Mesendoderm (in vitro differentiated cells): ENCODE measurements at places on chromosomes 16 and 17.

DNA sequence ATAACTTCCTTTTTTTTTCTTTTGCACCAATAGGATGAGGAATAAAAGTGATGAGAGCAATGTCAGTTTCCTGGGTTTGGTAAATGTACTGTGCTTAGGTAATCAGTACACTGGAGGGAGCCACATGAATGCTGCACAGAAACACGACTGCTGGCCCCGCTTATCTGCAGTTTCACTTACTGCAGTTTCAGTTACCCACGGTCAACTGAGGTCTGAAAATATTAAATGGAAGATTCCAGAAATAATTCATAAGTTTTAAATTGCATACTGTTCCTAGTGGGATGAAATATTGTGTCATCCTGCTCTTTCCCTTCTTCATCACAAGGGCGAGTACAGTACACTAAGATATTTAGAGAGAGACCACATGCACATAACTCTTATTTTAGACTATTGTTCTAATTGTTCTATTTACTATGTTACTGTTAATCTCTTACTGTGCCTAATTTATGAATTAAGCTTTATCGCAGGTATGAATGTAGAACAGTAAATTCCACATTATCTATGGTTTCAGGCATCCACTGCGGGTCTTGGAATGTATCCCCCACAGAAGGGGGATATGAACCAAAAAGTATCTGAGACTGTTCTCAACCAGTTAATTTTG is 6.4 kb upstream of the LGALS3BP start:
- DNase-seq, result no peak

GRCh38 chr17:49101054-49101534 is 31.5 kb upstream of the B4GALNT2 start:
- peak; percentile 55 for DNase-seq

- peak; percentile 65 for DNase-seq
Measured at GRCh38 chr16:19138601-19139000, 24.8 kb downstream of the ITPRIPL2 start.

- no peak for DNase-seq
Measured at GRCh38 chr17:81039854-81040758, 5.2 kb downstream of the BAIAP2 start.

DNA sequence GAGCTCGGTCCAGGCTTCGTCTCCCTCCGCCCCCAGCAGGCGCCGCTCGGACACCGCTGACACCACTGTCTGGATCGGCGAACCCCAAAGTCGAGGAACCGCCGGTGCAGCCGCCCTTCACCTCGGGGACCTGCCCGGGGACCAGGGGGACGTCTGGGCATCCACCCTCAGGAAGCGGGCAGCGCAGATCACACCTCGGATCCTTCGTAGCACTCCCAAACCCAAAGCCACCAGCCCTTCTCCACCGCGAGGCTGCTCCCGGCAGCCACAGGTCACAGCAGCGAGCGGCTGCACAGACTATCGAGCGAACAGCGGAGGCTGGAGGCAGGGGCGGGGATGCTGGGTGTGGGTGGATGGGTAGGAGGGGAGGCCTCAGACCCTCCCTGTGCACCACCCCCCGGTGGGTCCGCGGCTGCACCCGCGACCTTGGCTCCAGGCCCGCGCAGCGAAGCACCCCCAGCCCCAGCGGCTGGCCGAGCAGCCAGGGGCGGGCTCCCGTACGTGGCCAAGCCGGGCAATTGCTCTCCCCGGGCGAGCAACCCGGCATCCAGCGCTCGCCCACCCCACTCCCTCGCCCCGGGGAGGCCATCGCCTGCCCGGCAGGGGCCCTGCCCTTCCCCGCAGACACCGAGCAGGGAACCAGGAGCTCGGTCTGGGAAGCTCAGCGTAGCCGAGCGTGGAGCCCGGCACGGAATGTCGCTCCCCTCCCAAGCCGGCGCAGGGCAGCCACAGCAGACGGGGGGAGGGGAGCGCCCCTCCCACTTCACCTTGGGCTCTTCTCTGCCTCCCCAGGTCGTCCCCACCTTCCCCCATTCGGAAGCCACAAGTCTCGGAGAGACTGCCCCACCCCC is 1.0 kb downstream of the SDK2 start:
- DNase-seq, result peak; percentile 69

DNA sequence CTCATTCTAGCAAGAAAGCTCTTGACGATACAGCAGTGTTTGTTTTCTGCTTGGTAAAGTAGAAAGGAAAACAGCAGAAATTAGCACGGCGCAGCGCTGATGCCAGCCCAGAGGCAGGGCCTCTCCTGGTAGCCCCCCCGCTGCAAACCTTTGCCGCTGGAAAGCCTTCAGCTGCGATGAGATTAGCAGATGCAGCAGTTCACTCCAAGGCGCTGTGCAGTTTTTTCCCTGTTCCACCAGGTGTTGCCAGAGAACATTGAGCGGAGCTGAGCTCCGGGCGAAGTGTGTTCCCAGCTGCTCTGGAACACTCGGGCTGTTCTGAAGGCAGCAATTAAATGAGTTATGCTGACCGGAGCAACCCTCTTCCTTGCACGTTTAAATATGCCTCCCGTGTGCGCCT is 72.5 kb downstream of the RBFOX1 start:
- DNase-seq, result peak; percentile 72

- peak; percentile 13 for DNase-seq
Measured at GRCh38 chr17:42459801-42460281, 1.2 kb downstream of the ATP6V0A1 start.
